Activated T-cell treated with anti-CD3 and anti-CD28 coated beads for 24 hours (primary cell): ENCODE measurements at places on chromosomes 6 and 20.

GRCh38 chr6:138594758-138595140, 95.5 kb upstream of the NHSL1 start:
- DNase-seq = no peak

- no peak for DNase-seq
Measured at GRCh38 chr6:109964949-109965348, 13.2 kb upstream of the GPR6 start.

DNA sequence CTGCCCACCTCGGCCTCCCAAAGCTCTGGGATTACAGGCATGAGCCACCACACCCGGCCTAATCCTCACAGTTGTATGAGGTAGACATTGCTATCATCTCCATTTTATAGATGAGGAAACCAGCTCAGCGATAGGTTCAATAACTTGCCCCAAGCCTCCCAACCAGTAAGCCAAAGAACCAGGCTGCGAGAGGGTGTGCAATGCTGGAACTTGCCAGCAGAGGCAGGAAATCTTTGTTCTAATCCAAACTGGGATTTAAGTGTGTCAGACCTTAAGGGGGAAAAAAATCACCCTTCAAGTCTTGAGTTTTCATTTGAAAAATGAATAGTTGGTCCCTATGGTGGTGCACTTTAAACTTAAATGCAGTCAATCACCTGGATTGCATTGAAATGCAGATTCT, 20.1 kb upstream of the RNGTT start:
- DNase-seq = no peak

GRCh38 chr6:90123831-90124230, 172.8 kb downstream of the BACH2 start:
- DNase-seq = no peak

GRCh38 chr6:134315974-134316441, 1.9 kb downstream of the SGK1 start:
- no peak for DNase-seq

- no peak for DNase-seq
Measured at GRCh38 chr6:98824902-98825599, 9.3 kb upstream of the POU3F2 start.

- no peak for DNase-seq
Measured at GRCh38 chr20:11936157-11936556, 18.5 kb downstream of the BTBD3 start.

- no peak for DNase-seq
Measured at GRCh38 chr20:51353491-51353890, 189.0 kb downstream of the NFATC2 start.

GRCh38 chr20:6583134-6583738, 184.2 kb upstream of the BMP2 start:
- DNase-seq = no peak

DNA sequence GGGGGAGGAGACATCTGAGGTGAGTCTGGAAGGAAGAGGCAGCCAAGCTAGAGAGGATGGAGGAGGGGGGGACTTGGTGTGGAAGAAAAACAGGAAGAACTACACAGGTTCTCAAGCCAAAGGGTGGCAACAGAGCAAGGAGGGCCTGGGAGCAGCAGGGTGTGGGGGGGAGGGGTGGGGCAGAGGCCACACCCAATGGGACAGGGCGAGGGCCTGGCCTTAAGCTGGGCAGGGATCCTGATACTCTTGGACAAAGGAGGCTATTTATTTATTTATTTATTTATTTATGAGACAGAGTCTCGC, 359.0 kb downstream of the ZFAND3 start:
- no peak for DNase-seq
